ENCODE measurements at places on chromosomes 5 and 9. TPM values are rescaled to one million over a fixed set of nuclear protein-coding genes. Genes with fewer than 3 reads are reported as not detected.

BTNL3 gene
- not detected for polyA plus RNA-seq

ADAMTS12 gene
- 0.24 TPM for polyA plus RNA-seq

ROR2 gene
- polyA plus RNA-seq = 4.8 TPM

FBN2 gene
- 0.70 TPM for polyA plus RNA-seq

TMEM215 gene
- not detected for polyA plus RNA-seq

KIF20A gene
- 26.0 TPM for polyA plus RNA-seq

HSD17B3 gene
- polyA plus RNA-seq = 0.31 TPM

ABCA2 gene
- polyA plus RNA-seq = 283 TPM

ITGA2 gene
- 1.0 TPM for polyA plus RNA-seq

PLAC8L1 gene
- not detected for polyA plus RNA-seq

PTPN3 gene
- 8.2 TPM for polyA plus RNA-seq

LCN9 gene
- polyA plus RNA-seq = not detected

DNAH5 gene
- 0.41 TPM for polyA plus RNA-seq

SLC1A3 gene
- 202 TPM for polyA plus RNA-seq

INSL6 gene
- not detected for polyA plus RNA-seq

CTSL gene
- polyA plus RNA-seq = 32.4 TPM

DMRT3 gene
- 0.29 TPM for polyA plus RNA-seq

PCDHGB1 gene
- polyA plus RNA-seq = 2.6 TPM

NR5A1 gene
- not detected for polyA plus RNA-seq

FRMPD1 gene
- polyA plus RNA-seq = 7.6 TPM

LCN12 gene
- 1.8 TPM for polyA plus RNA-seq

CDH9 gene
- polyA plus RNA-seq = 0.37 TPM

WWC1 gene
- polyA plus RNA-seq = 29.0 TPM

SLC36A2 gene
- not detected for polyA plus RNA-seq

GABBR2 gene
- polyA plus RNA-seq = 14.3 TPM

TYRP1 gene
- polyA plus RNA-seq = 0.19 TPM

C9 gene
- not detected for polyA plus RNA-seq

OLFML2A gene
- 6.3 TPM for polyA plus RNA-seq

PHF24 gene
- 14.7 TPM for polyA plus RNA-seq

XRCC4 gene
- 2.5 TPM for polyA plus RNA-seq

HAVCR2 gene
- 2.8 TPM for polyA plus RNA-seq

KIAA1191 gene
- polyA plus RNA-seq = 106 TPM

RETREG1 gene
- polyA plus RNA-seq = 34.4 TPM

PTGR1 gene
- 15.7 TPM for polyA plus RNA-seq

SPATA6L gene
- polyA plus RNA-seq = 1.0 TPM

FSTL4 gene
- 7.9 TPM for polyA plus RNA-seq

PNPLA7 gene
- polyA plus RNA-seq = 4.3 TPM

PCDHGC3 gene
- polyA plus RNA-seq = 246 TPM
